ENCODE measurements at places on chromosomes 11 and 22.

DNA sequence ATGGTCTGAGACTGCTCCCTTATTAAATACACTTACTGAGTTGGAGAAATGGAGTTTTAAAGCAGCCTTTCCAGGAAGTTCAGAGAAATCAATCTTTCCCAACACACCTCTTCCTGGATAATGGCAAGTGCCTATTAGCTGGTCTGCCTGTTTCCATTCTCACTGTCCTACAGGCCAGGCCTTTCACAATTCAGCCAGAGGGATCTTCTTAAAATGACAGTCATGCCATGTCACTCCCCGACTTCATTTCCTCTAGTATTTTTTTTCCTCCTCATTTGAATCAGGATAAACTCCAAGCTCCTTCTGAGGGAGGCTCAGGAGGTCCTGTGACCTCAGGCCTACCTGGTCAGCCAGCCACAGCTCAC lies 62.6 kb downstream of the FDX1 start:
- DNase-seq, result no peak

GRCh38 chr11:15883455-15883920 lies 472.9 kb downstream of the SOX6 start:
- DNase-seq, result no peak

DNA sequence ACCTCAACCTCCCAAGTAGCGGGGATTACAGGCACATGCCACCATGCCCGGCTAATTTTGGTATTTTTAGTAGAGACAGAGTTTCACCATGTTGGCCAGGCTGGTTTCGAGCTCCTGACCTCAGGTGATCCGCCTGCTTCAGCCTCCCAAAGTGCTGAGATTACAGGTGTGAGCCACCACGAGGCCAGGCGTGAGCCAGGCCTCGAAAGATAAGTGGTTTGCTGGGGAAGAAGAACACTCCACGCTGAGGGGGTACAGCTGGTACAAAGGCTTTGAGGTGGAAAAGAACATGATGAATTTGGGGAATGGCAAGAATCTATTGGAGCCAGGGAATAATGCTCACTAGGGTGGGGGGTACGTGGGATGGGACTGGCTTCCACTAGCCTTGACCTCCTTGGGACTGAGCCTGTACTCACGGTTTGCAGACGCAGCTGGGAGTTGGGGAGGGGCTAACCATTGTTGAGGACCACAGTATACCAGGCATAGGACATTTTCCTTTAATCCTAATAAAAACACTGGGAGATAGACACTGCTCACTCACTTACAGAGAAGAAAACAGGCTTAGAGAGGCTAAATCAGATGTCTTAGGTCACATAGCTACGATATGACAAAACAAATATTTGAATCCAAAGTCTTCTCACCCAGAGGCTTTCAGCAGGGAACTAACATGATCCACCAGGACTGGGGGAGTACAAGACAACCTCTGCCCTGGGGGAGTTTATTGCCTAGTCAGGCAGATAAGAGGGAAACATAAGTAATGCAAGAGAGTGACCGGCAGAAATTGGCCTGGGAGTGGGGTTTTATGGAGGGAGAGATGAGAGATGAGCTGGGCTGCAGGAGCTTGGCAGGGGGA lies 4.9 kb downstream of the SLCO2B1 start:
- DNase-seq, result peak; percentile 53

- no peak for DNase-seq
Measured at GRCh38 chr11:28243061-28243460, 134.9 kb downstream of the METTL15 start.

GRCh38 chr11:2808850-2809846 lies 76.4 kb downstream of the CDKN1C start:
- no peak for DNase-seq

DNA sequence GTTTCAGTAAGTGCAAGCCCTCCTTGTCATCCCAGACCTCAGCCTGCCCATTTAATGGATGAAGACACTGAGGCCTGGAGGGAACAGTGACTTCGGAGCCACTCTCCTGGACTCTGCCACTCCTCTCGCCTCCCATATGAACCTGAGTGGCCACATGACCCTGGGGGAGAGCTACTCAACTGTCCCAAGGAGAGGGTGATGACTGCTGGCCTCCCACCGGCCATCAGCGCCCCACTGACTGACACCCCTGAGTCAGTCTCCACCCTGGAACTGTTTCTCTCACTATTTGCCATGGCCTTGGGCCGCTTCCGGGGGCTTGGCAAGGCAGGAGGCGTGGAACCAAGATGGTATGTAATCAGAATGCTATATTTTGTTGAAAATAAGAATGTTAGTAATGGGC lies 17.1 kb downstream of the LRP5 start:
- no peak for DNase-seq

DNA sequence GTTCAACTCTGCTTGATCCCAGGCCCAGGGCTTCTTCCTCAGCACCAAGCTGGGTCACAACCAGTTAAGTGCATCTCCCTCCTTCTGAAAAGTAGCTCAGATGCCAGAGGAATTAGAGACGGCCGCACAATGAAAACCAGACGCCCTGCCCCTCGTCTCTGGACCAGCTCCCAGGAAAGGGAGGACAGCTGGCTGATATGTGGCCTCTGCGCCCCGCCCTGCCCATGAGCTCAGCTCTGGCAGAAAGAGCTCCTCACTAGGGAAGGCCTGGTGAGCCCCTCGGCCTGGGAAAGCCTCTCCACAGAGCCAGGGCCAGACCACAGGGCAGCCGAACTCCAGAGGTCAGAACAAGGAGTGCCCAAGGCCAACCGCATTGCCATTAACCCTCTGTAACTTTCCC lies 18.1 kb upstream of the SCGB1A1 start:
- peak; percentile 29 for DNase-seq

GRCh38 chr22:38021206-38021605 lies 36.0 kb upstream of the PICK1 start:
- no peak for DNase-seq

- no peak for DNase-seq
Measured at GRCh38 chr11:61602775-61603569, 22.1 kb upstream of the SYT7 start.

- no peak for DNase-seq
Measured at GRCh38 chr22:27983361-27983791, 64.3 kb upstream of the PITPNB start.

DNA sequence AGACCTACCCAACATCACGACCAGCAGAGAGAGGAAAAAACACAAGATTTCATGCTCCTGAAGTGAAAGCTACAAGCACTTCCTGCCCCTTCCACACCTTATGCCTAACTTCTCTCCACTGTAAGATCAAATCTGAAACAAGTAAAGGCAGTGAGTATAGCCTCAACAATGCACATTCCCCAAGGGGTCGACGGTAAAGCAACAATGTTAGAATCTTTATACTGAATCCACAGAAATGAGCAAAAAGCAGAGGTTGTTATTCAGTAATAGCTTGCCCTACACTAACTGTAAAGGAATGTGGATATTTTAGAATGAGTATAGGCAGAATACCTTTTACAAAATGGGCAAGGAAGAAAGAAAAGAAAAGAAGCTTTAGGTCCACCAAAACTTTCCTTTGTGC lies 15.6 kb downstream of the ARFGAP3 start:
- DNase-seq, result no peak

- DNase-seq, result no peak
Measured at GRCh38 chr22:21101877-21102638, 56.3 kb downstream of the LRRC74B start.

DNA sequence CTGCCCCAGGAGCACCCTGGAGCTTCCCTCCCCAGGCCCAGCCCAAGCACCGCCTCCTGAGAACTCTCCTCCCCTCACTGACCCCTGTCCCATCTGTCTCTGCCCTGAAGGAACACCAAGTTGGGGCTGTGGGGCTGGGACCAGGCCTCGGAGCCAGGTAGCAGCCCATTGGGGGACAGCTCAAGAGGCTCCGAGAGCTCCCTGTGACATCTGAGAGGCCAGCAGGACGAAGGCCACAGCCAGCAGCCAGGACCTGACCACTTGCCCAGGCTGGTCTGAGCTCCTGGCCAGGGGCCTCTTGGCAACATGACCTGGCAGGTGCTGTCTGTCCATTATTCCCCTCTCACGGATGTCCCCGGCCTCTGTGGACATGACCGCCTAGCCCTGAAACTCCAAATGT lies 33.7 kb downstream of the IGF2 start:
- no peak for DNase-seq

- no peak for DNase-seq
Measured at GRCh38 chr22:35229865-35230264, 27.4 kb upstream of the HMGXB4 start.

DNA sequence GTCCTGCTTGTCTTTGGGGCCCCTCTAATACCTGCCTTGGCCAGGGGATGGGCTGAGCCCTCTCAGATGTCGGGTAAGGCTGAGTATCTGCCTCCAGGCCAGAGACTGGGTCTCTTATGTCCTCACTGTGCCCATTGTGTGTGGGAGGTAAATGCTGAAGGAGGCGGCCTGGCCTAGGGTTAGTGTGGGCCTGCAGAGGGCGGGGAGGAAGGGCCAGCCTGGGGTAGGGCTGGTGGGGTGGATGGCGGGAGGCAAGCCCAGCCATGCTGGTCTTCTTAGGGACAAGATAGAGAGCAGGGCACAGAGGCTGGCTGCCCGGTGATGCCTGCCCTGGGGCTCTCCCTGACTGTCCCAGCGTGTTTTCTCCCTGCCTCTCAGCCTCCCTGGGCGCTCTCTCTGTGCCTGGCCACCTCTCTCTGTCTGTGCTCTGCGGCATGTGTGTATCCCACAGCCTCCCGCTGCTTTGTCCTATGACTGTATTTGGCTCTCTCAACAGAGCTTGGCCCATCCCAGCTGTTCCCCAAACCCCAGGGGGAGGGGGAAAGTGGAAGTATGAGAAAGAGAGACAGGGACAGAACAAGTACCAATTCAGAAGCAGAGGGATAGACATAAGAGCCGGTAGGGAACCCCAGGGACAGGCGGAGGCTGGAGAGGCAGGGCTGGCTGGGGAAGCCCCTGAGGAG lies 57.0 kb downstream of the PDE2A start:
- DNase-seq, result no peak

- no peak for DNase-seq
Measured at GRCh38 chr11:122486793-122487495, 168.6 kb upstream of the UBASH3B start.

- DNase-seq, result peak; percentile 53
Measured at GRCh38 chr11:122656631-122657101, 1.1 kb downstream of the UBASH3B start.

GRCh38 chr22:46136486-46137217 lies 13.7 kb upstream of the PPARA start:
- no peak for DNase-seq

- peak; percentile 58 for DNase-seq
Measured at GRCh38 chr11:57072640-57073039, 83.9 kb downstream of the OR5AK2 start.

- no peak for DNase-seq
Measured at GRCh38 chr11:89535221-89535620, 44.0 kb upstream of the NOX4 start.

- DNase-seq, result no peak
Measured at GRCh38 chr11:12196308-12196707, 85.9 kb downstream of the MICAL2 start.

DNA sequence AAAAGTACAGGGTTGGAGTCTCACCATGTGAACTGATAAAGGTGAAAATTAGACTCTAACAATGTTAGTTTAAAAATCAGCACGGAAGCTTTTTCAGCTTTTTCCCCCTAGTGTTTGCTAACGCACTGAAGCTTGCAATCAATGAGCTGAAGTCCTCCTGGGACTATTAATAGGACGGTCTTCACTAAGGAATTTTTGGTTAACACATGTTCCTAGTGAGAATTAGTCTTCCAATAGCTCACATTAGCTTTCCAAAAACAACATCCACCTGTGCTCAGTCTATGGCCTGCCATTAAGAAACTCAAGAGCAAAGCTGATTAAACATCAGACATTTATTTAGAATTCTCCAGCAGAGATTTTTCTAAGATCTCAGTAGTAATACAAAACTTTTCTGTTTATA lies 26.7 kb upstream of the DDI1 start:
- DNase-seq, result no peak

DNA sequence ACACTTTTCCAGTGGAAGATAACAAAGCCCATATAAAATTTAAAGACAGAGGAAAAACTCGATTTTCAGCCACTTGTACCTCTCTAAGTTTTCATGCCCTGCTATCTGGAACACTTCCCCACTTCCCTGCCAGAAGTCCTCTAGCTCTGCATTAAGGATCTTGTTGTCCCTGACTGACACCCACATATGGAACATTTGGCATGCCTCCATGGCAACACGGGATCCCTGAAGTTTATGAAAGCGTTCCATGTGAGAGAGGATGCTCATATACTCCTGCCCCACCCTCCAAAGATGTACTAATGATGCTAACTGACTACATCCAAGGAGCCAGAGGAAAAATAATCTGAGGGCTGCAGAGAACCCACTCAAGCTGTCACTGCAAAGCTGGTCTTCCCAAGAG lies 8.8 kb upstream of the C11orf91 start:
- no peak for DNase-seq

- no peak for DNase-seq
Measured at GRCh38 chr11:68735646-68736045, 15.7 kb downstream of the TESMIN start.

DNA sequence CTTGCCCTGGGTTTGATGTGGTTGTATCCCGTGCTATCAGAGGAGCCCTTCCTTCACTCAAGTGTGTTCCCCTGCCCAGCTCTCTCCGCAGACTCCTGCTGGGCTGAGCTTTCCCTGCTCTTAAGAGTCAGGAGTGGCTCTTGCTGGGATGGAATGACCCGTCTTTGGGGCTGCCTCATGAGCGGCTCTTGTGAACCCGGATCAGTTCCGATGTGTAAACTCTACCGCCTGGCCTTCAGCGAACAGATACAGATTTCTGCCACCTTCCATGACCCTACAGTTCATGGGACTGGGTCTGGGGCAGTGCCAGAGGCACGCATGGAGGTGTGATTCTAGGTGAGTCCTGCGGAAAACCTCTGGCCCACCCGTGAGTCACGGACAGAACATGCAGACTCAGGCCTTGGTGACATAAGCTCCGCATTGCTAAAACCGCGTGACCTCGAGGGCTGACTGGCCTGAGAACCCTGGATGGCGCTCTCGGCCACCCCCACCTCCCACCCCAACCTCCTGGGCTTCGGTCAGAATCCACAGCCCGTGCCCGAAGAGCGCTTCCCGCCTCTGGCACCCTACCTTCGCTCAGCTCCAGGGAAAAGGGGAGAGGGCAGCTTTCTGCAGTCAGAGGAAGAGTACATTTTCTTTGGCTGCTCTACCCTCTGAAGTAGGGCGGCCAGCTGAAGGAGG lies 1.3 kb upstream of the ZBTB16 start:
- no peak for DNase-seq

DNA sequence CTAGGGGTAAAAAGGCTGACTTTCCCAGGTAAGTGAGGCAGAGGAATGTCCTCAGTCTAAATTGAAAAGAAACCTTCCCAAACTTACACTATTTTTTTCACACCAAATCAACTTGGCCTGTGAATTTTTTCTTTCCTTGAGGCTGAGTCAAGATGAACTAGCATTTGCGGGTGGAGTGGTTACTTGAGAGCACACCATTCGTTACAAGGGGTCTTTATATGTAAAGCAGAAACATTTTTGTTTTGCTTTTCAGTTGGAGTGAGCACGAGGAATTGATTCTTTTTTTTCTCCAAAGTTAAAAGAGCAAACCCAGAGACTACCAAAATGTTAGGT lies 36.4 kb downstream of the MAML2 start:
- DNase-seq, result no peak

- DNase-seq, result no peak
Measured at GRCh38 chr11:71934213-71934612, 5.4 kb downstream of the RNF121 start.

Data from HTR-8/SVneo (cell line).